ENCODE measurements at places on chromosomes 3 and 15. TPM values are rescaled to one million over a fixed set of nuclear protein-coding genes. Genes with fewer than 3 reads are reported as not detected.

DNA sequence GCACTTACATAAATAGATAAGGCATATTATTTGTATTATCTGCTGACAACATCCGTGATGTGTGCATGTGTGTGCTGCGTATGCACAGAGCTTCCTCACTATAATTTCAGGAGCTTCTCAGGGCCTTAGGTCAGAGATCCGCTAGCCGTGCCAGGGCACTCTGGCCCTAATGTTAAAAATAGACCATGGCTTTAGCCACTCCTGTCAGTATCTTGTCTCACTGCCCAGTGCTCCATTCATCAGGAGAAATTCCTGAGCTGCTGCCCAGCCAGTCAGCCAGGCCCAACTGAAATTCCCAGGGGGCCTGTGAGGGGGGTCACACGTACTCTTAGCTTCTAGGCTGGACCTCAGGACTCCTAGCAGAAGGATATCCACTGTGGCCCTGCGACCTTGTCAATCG is 70.0 kb upstream of the ABHD2 start:
- H3K4me3 ChIP-seq: no peak overlapping the region
- H3K27ac ChIP-seq: no peak overlapping the region
- no peaks in the 10 kb centered on the region for H3K36me3 ChIP-seq
- no peaks in the 10 kb centered on the region for H3K4me1 ChIP-seq
- no peak for DNase-seq

DNA sequence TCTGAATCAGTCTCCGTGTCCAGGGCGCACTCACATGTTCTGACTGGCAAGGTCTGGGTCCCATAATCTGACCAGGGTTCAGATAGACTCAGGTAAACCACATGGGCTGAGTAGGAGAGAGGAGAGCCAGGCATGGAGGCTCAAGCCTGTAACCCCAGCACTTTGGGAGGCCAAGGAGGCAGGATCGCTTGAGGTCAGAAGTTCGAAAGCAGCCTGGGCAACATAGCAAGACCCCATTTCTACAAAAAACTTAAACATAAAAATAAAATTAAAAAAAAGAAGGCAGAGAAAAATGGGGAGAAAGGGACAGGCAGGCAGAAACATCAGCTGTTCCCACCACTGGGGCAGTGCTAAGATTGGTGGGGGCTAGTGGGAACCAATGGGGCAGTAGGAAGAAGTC is 5.4 kb downstream of the TMEM43 start:
- H3K36me3 ChIP-seq: peaks cover 52% of the 10 kb centered on the region
- H3K4me1 ChIP-seq: peaks cover 7% of the 10 kb centered on the region
- DNase-seq: no peak
- H3K4me3 ChIP-seq: no peak overlapping the region
- H3K27me3 ChIP-seq: no peaks in the 10 kb centered on the region

HCLS1 gene
- 39.8 TPM for total RNA-seq

DNA sequence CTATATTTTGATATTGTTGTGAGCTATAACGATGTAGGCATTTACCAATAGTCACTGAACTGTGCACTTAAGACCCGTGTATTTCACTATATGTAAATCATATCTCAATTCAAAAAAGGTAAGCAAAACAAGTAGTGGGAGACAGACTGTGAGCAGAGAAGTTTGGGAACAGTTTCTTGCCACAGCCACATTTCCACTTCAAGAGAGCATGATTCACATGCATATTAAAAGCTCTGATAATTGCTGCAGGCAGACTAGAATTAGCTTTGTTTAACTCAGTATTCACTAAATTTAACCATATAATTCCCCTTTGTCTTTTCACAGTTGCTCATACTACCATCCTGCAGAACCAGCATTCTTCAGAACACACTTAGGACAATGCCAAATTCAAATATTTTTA is 168.4 kb upstream of the ZNF385D start:
- no peak for DNase-seq
- H3K4me3 ChIP-seq: no peak overlapping the region
- H3K36me3 ChIP-seq: no peaks in the 10 kb centered on the region
- no peaks in the 10 kb centered on the region for H3K4me1 ChIP-seq

- H3K36me3 ChIP-seq: no peaks in the 10 kb centered on the region
- DNase-seq: no peak
- H3K27ac ChIP-seq: peak overlapping the region; percentile 12
- peaks cover 38% of the 10 kb centered on the region for H3K4me1 ChIP-seq
- no peak overlapping the region for H3K4me3 ChIP-seq
- no peaks in the 10 kb centered on the region for H3K27me3 ChIP-seq
Observed at GRCh38 chr3:114904633-114905032, 242.5 kb downstream of the ZBTB20 start.

SCN11A gene
- total RNA-seq: 0.08 TPM

DNA sequence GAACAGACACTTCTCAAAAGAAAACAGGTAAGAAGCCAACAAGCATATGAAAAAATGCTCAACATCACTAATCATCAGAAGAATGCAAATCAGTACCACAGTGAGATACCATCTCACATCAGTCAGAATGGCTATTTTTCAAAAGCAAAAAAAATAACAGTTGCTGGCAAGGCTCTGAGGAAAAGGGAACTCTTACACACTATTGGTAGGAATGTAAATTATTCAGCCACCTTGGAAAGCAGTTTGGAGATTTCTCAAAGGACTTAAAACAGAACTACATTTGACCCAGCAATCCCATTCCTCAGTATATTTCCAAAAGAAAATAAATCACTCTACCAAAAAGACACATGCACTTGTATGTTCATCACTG is 95.6 kb downstream of the APBA2 start:
- no peak overlapping the region for H3K27ac ChIP-seq
- H3K4me1 ChIP-seq: no peaks in the 10 kb centered on the region
- DNase-seq: no peak
- no peaks in the 10 kb centered on the region for H3K36me3 ChIP-seq
- H3K27me3 ChIP-seq: no peaks in the 10 kb centered on the region
- H3K4me3 ChIP-seq: no peak overlapping the region

- DNase-seq: no peak
- no peaks in the 10 kb centered on the region for H3K4me1 ChIP-seq
- H3K4me3 ChIP-seq: no peak overlapping the region
- H3K36me3 ChIP-seq: peaks cover 10% of the 10 kb centered on the region
Observed at GRCh38 chr15:30929982-30930381, 26.3 kb downstream of the FAN1 start.

DNA sequence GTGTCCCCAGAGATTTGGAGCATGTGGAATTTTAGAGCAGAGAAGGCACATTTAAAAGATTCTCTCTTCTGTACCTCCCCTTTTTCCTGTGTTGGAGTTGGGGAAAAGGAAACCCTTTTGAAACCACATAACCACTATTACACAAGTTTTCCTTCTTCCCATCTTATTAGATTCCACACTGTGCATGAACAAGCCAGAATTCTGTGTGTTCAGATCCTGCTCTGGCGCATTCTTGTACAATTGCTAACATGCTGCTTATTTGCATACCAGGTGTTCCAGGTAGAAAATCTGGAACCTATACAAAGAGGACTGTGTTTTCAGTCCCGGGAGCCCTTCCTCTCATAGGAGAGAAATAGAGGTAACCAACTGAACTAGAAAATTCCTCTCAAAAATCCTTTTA is 2.6 kb upstream of the CIB2 start:
- no peak for DNase-seq
- H3K27me3 ChIP-seq: no peaks in the 10 kb centered on the region
- peaks cover 1% of the 10 kb centered on the region for H3K4me1 ChIP-seq
- H3K4me3 ChIP-seq: no peak overlapping the region

THSD4 gene
- total RNA-seq: 11.5 TPM

DNA sequence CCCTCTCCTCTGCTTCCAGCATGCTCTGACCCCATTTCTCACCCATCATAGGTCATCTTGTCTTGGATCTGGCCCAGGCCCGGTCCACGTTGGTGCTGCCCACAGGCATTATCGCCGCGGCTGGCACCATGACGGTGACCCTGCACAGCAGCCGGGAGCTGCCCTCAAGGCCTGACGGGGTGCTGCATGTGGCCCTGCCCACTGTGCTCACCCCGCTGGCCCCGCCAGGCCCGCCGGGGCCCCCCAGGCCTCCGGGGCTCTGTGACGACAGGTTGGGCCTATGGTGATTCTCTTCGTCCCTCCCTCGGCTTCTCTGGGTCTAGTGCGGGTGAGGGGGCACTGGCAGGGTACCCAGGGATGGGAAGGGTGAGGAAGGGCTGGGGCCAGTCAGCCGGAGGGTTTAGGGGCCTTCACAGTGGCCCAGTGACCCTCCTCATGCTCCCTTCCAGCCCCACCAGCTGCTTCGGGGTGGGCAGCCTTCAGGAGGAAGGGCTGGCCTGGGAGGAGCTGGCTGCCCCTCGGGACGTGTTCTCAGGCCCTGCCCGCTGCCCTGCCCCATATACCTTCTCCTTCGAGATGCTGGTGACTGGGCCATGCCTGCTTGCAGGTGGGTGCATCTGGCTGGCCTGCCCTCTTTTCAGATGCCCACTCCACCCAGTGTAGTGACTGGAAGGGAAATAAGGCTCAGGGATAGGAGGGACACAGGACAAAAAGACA is 3.9 kb downstream of the VWA5B2 start:
- H3K27me3 ChIP-seq: peaks cover 3% of the 10 kb centered on the region
- no peak for DNase-seq
- H3K4me1 ChIP-seq: peaks cover 17% of the 10 kb centered on the region

ARNT2 gene
- 0.92 TPM for total RNA-seq

GRCh38 chr3:41434781-41435180 is 235.5 kb downstream of the CTNNB1 start:
- no peaks in the 10 kb centered on the region for H3K36me3 ChIP-seq
- H3K27me3 ChIP-seq: no peaks in the 10 kb centered on the region
- H3K4me3 ChIP-seq: no peak overlapping the region

CCDC39 gene
- under 0.01 TPM for total RNA-seq

RHOV gene
- total RNA-seq: not detected

GOLGA8J gene
- not detected for total RNA-seq

IGSF11 gene
- 0.17 TPM for total RNA-seq

Data from liver (tissue), 10 donors.